NCI-H226 (cell line): ENCODE measurements at places on chromosomes 5 and 9.

GRCh38 chr5:119631660-119632059, 2.3 kb downstream of the FAM170A start:
- no peak for DNase-seq

DNA sequence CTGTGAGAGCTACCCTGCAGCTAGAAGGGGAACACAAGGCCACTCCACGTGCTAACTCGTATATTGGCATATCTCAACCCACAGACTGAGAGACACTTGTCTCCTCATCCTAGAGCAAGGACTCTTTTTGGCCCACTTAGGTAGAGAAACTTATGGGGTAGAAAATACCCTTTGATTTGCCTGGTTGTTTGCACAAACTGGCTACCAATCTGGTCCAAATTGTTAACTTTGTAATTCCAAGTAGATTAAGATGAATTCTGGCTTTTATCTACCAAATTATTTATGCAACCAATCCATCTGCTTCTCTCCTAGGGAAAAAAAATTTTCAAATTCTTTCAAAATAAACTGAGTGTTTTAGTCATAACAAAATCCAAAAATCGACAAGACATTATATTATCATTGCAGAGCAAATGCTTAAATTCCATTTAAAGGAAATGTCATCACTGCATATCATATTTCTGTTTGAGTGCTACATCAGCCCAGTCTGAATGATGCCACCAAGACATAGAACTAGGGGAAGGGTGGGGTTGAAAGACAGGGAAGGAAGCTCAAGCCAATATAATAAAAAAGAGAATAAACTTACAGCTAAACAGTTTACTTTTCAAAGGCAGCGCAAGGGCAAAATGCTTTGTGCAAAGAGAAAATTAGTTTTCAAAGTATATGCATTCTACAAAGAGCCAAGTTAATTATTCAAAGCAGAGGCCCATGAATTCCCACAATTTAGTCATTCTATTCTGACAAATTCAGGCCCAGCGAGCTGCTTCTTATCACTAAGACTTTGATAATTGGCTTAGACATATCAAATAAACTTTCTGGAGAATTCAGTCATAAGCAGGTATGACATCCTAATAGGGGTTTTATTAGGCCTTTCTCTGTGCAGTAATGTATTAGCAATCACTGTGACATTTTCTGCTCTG, 198.0 kb downstream of the CAAP1 start:
- DNase-seq: no peak

- DNase-seq: no peak
Measured at GRCh38 chr5:79564798-79565279, 47.4 kb upstream of the TENT2 start.

DNA sequence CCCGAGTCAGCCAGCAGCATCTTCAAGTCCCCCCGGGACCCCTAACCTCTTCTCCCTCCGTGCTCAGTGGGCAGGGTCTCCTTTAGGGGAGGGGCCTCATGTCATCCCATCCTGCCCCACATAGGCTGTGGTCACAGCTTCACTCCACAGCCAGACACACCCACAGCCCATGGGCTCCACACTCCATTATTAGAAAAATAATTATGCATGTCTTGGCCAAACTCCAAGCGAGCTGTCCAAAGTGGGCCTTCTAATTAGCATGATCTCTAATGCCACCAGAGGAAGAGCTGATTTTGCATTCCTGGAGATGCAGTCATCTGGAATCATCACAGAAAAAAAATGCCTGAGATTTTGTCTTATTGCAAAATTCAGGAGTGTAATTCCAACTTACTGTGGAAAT, 418.2 kb downstream of the IRX2 start:
- DNase-seq: no peak

- DNase-seq: no peak
Measured at GRCh38 chr9:120741701-120742100, 27.4 kb upstream of the MEGF9 start.
